ENCODE measurements at places on chromosomes 3 and 15.
A peak's percentile ranks its signal among the peaks of the same experiment; 100 is the strongest.

DNA sequence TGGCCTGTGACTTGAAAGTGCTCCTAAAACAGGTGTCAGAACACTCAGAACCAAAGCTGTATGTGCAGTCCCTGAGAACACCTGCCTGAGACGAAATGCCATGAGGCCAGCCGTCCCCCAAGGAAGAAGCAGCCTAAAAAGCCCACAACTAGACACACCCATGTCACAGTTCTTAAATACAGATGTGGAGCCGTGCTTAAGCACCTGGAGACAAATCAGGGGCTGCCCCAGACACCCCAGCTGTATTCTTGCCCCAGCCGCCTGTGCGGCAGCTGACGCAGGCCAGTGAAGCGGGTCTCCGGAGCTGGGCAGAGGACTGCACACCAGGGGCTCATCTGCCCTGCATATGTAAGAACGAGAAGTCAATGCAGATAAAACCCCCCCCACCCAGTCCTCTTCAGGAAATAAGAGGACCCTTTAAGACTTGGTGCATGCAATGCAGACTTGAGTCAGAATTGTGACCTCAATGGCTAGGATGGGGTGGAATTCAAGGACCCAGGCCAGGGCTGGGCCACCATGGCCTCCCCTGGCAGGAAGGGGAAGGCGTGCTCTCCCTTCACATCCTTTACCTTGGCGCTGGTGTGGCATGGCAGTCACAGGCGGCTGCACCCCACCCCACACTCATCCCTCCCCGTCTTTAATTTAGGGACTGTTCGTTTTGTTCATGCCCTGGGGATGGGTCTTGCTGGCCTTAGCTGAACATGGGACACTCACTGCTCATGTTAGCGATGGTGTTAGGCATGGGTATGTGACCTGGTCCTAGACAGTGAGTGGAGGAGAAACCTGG is 27.7 kb upstream of the PLXNA1 start:
- no peak for DNase-seq

DNA sequence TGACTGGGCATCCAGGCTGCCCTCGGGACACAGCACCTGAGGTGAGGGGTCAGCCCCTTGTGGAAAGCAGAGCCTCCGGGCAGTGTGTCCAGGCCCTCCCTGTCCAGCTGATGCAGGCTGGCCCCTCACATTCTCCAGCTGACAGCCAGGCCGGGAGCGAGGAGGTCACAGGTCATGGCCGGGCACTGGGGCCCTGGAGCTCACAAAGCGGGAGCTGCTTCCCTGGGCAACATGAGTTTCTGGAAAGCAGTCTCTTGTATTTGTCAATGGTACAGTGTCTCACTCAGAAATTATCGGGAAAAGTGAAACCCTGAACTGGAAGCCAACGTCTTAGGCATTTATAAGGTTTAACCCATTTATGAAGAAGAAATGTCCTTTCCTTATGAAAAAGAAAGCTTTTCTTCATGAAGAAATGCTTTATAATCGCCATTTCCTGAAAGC is 118.5 kb downstream of the OPA1 start:
- no peak for DNase-seq

DNA sequence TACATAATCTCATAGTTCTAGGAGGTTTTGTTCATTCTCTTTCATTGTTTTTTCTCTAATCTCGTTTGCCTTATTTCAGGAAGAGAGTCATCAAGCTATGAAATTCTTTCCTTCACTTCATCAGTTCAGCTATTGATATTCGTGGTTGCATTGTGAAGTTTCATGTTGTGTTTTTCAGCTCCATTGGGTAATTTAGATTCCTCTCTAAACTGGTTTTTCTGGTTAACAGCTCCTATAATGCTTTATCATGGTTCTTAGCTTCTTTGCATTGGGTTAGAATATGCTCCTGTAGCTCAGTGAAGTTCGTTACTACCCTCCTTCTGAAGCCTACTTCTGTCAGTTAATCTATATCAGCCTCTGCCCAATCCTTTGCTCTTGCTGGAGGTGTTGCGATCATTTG is 69.4 kb upstream of the CD96 start:
- DNase-seq: no peak

GRCh38 chr3:149464542-149465328 is 9.8 kb upstream of the TM4SF4 start:
- no peak for DNase-seq

DNA sequence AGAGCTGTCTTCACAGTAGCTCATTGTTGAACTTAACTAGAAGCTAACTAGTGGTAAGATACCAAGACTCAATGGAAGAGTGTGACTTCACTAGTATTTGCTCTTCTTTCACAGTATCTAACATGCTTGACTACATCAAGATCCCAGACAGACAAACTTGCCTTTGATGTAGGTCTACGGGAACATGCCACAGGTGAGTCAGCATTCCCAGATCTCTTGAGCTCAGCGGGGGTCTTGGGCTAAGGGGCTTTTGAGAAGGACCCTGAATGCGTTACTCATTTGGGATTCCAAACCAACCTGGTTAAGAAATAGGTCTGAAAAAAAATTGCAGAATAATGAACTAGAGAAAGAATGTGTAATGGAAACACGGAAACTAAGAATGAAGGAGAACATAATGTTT is 222.4 kb downstream of the RYR3 start:
- no peak for DNase-seq

- DNase-seq: no peak
Measured at GRCh38 chr3:143910756-143911155, 60.9 kb upstream of the DIPK2A start.

DNA sequence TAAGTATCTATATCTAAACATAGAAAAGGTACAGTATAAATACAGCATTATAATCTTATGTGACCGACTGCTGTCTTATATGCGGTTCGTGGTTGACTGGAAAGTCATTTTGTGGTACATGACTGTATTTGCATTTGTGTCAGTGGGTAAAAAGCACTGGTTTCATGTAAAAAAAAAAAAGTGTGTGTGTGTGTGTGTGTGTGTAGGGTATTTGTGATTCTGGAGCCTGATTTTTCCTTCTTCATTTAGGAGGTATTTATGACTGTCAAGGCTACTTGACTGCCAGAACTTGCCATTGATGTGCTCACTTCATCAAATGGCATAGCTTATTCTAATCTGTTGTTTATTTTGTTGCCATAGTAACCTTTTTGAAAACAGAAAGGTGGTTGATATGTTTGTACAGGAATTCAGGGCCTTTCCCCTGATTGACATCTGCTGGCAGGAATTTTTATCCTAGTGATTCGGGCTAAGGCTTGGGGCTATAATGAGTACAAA is 63.2 kb downstream of the AKAP13 start:
- no peak for DNase-seq

- no peak for DNase-seq
Measured at GRCh38 chr3:110727056-110727455, 344.6 kb upstream of the NECTIN3 start.

- no peak for DNase-seq
Measured at GRCh38 chr15:70033529-70034140, 64.1 kb downstream of the TLE3 start.

DNA sequence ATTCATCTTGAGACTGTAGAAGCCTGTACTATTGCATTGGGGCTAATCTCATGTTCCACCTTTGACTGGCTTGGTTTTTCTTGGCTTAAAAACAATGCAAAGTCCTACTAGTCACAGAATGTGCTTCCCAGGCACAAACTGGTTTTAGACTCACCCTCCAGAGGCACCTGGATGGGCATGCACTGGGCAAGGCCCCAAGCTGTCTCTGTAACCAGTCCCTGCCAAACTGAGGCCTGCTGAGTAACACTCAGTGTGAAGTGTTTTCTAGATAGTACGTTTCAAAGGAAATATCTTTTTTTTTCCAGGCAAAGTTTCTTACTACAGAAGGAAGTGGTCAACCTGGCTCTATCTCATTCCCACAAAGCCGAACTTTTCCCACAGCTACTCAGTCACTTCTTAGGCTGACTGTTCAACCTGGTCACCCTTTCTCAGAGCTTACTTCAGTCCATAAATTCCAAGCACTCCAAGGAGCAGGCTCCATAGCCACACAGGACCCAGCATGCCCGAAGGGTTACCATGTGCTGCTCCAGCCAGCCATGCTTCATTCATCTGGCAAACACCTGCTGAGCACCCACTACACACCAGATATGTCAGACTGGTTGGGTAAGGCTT is 57.4 kb downstream of the NPTN start:
- DNase-seq: no peak

DNA sequence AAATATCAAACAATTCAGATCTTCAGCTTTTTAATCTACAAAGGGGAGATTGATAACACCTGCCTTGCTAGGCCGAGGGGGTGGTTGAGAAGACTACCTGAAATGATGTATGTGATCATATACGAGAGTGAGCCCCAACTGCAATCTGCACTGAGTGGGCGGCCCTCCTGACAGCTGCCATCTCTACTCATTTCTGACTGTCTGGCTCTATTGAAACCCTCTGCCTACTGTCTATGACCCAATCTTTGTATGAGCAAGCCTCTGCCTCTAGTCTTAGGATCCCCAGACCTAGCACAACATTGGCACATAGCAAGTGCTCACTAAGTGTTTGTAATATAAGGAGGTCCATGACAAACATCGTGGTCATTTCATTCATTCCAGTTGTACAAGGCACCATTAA is 144.4 kb upstream of the NR2F2 start:
- no peak for DNase-seq

GRCh38 chr3:189635339-189635738 is 4.2 kb downstream of the TP63 start:
- no peak for DNase-seq

DNA sequence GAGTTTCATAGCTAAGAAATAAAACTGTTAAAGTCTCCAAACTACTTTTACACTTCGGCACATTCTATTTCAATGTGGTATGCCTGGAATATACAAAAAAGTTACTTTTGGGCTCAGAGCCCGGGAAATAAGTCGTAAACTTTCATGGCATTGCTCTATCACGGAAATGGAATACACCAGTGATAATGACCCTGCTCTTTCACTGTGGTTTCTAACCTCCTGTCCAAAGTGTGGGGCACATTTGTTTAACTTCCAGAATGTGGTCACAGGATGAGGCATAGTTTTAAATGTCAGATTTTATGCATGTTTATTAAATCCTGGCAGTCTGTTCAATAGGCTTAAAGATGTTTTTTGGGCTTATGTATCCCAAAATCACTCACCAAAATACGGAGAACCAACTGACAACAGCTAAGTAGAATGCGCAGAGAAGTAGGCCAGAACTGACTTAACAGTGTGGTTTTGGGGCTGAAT is 5.1 kb downstream of the CXCR6 start:
- peak; percentile 42 for DNase-seq

- no peak for DNase-seq
Measured at GRCh38 chr3:194990454-194991337, 280.3 kb downstream of the XXYLT1 start.

GRCh38 chr3:138367911-138368310 is 19.5 kb downstream of the MRAS start:
- DNase-seq: no peak

DNA sequence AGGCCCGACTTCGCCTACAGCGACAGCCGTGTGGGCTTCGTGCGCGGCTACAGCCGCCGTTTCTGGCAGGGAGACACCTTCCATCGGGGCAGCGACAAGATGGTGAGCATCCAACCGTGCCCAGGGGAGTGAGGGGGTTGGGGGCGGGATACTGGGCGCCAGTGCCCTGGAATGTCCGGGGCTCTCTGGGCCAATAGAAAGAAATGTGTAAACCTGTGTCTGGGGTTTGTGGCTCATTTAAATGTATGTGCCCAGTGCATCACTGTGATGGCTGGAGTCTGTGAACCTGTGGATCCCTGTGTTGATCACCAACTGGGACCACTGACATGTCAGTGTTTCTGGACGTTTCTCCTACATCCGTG is 423 bp downstream of the CHAC1 start:
- DNase-seq: no peak

DNA sequence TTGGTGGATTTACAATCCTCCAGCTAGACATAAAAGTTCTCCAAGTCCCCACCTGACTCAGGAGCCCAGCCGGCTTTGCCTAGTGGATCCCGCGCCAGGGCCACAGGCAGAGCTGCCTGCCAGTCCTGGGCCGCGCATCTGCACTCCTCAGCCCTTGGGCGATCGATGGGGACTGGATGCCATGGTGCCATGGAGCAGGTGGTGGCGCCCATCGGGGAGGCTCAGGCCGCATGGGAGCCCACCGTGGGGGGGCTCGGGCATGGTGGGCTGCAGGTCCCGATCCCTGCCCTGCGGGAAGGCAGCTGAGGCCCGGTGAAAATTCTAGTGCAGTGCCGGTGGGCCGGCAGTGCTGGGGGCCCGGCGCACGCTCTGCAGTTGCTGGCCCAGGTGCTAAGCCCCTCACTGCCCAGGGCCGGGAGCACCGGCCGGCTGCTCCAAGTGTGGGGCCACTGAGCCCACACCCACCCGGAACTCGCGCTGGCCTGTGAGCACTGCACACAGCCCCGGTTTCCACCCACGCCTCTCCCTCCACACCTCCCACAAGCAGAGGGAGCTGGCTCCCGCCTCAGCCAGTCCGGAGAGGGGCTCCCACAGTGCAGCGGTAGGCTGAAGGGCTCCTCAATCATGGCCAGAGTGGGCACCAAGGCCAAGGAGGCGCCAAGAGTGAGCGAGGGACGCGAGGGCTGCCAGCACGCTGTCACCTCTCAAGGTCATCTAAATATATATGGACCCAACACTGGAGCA is 38.8 kb upstream of the IGSF11 start:
- no peak for DNase-seq

GRCh38 chr3:120177151-120177550 is 82.9 kb upstream of the GSK3B start:
- DNase-seq: peak; percentile 50

DNA sequence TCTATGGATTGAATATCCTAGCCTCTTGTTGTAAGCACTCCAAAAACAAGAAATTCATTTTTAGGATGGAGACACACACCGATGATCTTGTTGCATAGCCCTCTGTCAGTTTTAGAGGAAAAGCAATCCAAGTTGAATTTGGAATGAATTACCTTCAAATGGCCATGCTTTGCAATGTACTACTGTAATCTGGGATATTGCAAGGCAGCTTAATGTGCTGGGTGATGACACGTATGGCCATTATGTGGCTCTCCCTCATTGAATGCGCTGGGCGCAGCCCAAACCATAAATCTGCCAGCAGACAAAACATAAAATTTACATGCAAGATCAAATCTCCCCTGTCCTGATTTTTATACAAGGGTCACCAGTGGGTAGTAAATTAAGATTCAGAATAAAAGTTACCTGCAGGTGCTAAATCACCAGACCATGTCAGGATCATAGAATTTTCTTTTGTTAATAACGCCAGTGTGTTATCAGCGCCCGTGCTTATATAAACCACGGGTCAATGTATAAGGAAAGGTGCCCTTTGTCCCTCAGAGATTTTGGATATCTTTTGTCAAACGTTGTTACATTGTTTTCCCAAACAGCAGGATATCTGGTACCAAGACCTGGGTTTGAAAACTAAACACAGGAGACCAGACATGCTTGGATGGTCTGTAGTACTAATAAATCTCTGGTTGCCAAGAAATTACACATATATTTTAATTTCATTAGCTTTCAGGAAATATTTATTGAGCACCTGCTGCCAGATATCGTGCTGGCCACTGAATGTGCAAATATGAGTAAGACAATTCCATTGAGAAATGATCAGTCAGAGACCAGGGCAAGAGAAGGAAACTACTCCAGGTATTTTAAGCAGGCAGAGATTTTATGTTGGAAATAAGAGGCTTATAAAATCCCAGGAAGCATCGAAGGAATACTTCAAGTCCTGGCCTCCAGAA is 237.1 kb downstream of the EBLN2 start:
- no peak for DNase-seq

All from AG04450 (cell line).